ENCODE measurements at places on chromosomes 2 and 18.

DNA sequence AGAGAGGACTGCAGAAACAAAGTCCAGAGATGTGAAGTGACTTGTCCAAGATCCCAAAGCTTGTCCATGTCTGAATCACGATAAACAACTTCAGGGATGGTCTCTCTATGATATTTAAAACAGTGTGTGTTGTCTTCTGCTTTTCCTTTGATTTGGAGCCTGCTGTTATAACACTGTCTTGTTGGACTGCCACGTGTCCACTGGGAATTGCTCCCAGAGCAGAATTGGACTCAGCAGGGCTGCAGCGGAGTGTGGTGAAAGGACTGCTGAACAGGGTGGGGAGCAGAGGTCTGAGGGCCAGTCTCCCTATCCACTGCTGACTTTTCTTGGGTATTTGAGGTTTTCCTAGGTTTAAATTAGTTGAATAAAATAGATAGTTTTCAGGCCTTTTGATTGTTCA is 68.3 kb downstream of the IL1R2 start:
- DNase-seq: no peak

DNA sequence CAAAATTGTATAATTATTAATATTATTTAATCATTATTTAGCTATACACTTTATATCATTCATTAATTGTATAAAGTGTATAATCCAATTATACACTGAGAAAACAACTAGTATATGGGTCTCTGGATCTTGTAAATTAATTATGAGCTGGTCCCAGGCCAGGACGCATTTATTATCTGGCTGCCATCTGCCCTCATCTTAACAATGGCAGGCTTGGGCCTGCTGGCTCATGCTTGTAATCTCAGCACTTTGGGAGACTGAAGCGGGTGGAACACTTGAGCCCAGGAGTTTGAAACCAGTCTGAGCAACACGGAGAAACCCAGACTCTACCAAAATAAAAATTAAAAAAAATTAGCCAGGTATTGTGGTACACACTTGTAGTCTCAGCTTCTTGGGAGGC is 502.2 kb upstream of the NRXN1 start:
- no peak for DNase-seq

GRCh38 chr18:68780802-68781635 is 16.9 kb upstream of the CCDC102B start:
- no peak for DNase-seq

DNA sequence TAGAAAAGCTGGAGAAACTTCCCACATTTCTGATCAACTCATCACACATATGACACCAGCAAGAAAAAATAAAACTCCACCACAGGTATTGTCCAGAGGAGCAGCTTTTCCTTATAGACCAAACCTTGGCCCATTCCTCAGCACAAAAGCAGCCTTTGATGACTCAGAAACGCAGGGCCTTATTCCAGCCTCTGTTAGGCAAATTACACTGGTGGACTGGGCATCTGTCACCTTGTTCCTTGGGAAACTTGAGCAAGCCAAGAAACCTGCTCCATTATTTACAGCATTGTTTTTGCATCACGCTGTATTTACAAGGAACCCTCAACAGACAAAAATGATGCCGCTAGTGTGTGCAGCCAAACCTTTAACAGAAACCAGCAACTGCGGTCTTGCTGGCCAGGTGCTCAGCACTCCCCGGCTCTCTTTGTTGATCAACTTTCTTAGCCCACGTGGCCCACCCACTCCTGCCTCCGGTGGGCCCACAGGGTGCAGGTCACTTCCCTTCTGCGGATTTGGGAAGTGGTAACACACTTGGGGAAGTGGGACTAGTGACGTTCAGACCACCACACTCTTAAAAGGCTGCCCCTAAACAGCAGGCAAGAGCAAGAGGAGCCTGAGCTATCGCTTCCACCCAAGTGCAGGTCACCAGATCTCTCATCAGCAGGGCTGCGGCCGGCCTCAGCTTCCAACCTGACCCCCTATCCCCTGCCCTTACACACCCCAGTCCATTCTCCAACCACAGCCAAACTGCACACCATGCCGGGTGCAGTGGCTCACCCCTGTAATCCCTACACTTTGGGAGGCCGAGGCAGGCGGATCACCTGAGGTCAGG is 1.5 kb downstream of the AP1S3 start:
- DNase-seq: no peak

GRCh38 chr2:156675896-156676295 is 239.7 kb downstream of the GPD2 start:
- DNase-seq: no peak

DNA sequence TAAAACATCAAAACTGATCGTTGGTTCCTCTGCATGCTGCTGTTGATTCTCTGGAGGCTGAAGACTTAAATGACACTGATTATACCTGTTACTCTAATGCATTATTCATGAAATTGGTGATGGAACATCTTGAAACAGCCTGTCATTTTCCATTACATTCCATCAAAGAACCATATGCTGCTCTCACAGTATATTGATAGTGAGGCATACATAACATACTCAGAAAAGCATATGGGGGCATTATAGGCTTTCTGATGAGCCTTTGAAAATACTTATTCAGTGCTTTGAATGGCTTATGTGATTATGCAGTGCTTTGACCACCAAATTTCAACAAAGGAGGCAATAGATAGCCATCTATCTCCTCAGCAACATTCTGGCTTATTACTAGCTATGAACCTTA is 392.1 kb downstream of the CDH19 start:
- DNase-seq: no peak

GRCh38 chr18:56176751-56177150 is 461.6 kb downstream of the TXNL1 start:
- DNase-seq: no peak

DNA sequence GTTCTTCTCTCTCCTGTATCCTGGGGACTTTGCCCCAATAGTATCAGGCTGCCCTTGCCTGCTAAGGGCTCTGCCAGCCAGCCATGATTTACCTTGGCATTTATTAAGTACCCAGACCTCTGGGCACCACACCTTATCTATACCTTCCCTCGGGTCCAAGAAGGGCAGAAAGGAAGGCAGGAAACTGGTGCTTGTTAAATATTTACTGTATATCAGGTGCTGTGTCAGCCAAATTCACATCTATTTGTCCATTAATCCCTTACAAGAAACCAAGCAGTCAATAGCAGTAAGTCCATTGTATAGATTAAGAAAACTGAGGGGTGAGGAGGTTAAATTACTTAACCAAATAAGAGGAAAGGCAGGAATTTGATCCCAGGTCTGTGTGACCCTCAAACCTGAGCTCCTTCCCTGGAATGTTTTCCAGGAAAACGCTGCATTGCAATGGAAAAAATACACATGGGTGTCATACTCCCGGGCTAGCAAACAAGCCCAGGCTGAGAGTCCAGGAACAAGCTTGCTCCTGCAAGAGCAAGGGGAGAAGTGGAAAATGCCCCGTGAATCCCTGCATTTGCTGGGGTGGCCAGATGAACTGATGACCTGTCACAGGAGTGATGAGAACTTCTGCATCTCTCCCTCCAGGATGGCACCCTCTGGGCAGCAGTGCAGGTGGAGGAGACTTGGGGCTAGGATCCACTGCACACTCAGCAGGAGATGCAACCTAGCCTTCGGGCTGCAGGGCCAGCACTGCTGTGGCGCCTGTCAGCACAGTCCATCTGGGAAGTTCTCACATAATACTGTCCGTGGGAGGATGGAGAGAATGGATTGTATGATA is 30.4 kb downstream of the CIB4 start:
- DNase-seq: no peak

- DNase-seq: no peak
These were observed 1.4 kb downstream of the ALMS1 start for GRCh38 chr2:73386894-73387636.

- DNase-seq: no peak
These were observed 111.5 kb downstream of the TTC32 start for GRCh38 chr2:19790291-19790690.

DNA sequence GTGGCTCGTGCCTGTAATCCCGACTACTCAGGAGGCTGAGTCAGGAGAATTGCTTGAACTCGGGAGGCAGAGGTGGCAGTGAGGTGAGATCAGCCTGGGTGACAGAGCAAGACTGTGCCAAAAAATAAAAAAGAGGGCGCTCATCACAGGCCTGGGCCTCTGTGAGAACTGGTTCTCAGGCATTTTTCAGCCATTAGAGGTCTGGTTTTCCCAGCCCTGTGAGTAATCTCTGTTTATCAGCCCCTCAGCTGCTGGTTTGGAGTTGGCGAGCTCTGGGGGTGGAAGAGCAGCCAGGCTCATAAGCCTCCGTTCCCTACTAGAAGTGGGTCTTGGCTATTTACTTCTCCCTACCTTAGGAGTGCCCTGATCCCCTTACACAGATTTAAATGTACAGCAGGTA is 53.1 kb downstream of the CHRNA1 start:
- no peak for DNase-seq

- DNase-seq: no peak
These were observed 90.8 kb downstream of the NFATC1 start for GRCh38 chr18:79486356-79487182.

GRCh38 chr2:156489195-156489594 is 53.0 kb downstream of the GPD2 start:
- DNase-seq: no peak

- no peak for DNase-seq
These were observed 6.8 kb downstream of the AGXT start for GRCh38 chr2:240875228-240876034.

- DNase-seq: no peak
These were observed 61.7 kb downstream of the CD226 start for GRCh38 chr18:69885841-69886531.

DNA sequence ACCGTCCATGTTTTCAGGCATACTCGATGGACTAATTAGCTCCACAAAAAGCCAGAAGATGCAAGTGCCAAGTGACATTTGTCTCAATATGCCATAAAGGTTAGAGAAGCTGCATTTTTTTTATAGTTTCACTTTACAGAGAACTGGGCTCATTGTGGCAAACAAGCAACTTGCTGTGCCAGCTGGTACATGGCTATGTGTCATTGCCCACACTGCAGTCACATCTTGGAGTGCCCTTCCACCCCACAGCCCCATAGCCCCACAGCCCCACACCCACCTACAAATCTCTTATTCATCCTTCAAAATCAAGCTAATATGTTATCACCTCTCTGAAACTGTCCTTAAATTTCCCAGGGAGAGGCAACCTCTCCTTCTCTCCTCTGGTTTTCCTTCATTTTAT is 451.9 kb downstream of the ARHGAP15 start:
- DNase-seq: no peak

- no peak for DNase-seq
These were observed 926.4 kb upstream of the FANCL start for GRCh38 chr2:59167514-59167913.

DNA sequence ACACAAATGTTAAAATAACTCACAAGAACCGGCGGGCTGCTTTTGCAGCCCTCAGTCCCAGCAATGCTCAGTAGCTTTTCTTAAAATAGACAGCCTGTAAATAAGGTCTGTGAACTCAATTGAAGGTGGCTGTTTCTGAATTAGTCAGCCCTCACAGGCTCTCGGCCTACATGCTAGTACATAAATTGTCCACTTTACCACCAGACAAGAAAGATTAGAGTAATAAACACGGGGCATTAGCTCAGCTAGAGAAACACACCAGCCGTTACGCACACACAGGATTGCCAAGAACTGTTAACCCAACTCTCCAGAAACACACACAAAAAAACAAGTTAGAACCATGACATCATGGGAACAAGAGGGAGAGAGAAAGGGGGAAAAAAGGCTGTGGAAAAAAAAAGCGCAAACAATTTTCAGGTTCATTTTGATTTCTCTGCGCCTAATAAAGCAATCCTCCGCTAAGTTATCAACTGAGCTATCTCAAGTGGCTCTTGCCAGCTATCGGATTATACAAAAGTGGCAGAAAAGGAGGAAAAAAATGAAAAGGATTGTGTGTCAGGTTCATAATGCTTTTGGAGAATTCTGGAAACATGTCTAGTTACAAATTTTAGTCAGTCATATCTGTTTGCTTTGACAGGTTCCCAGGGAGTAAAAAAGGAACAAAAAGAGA is 89.1 kb downstream of the ZEB2 start:
- DNase-seq: no peak

GRCh38 chr2:210895132-210895531 is 338.7 kb downstream of the CPS1 start:
- no peak for DNase-seq

DNA sequence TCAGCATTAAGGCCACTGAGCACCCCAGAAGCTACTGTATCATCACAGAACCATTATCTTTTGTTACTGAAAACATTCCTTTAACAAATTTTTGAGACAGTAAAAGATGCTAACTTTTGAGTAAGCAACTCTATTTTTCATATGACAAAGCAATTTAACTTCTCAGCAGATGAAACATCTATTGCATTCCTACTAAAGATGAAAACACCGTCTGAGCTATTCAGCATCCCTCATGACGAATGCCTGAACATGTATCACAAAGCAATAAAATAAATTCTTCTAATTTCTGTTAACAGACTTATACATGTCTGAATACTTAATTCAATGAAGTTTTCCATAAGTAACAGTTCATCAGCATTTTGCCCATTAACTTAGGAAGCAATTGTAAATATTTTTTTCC is 23.9 kb downstream of the CHN1 start:
- no peak for DNase-seq

DNA sequence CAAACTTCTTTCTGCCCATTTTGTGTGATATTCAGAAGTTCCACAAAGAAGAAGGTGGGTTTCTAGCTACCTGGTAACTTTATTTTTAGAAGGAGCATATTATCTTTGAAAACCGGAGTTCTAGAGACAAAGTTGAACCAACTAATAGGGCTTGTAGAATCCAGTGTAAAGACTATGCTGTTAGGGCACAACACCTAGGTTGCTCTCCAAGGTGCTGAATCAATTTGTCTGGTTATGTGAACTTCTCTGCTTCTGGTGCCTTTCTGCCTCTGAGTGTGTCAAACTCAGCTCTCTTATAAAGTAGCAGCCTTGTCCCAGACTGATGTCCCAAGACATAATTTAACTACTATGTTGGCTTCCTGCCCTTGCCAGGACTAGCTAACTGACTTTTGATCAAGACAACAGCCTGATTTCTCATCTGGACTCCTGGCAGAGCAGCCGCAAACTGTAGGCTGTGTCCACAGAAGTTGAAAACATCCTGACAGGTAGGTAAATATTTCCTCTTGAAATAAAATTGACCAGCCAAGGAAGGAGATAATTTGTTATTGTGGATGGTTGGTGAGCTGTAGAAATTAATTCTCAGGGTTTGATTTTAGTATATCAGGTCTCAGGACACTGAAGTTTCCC is 119.4 kb downstream of the CYRIA start:
- no peak for DNase-seq

GRCh38 chr2:97998431-97999005 is 2.8 kb upstream of the TMEM131 start:
- no peak for DNase-seq

GRCh38 chr2:164784376-164784775 is 57.2 kb downstream of the COBLL1 start:
- DNase-seq: no peak

- DNase-seq: no peak
These were observed 213.4 kb downstream of the CDCA7 start for GRCh38 chr2:173568054-173568453.

DNA sequence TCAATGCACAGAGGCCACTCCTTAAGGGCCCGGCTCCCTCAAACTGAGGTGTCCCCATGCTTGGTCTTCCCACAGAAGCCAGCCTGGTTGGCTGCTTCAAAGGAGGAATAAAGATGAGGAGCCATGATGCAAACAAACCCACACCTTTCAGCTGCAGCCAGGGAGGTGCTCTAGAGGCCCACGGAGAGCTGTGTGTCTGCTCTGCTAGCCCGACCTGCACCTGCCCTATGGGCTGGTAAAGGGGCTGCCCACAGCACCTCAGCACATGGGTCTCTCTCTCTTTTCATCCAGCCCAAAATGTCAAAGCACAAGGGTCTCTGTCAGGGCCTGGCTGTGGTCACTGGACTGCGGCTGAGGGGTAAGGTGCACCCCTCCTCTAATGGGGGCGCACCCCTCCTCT is 132.1 kb downstream of the MSH2 start:
- DNase-seq: no peak
